ENCODE measurements at places on chromosomes 7 and 10.

- no peak for DNase-seq
Measured at GRCh38 chr7:2624293-2624886, 7.4 kb upstream of the TTYH3 start.

- no peak for DNase-seq
Measured at GRCh38 chr7:46454816-46455215, 533.7 kb upstream of the IGFBP3 start.

DNA sequence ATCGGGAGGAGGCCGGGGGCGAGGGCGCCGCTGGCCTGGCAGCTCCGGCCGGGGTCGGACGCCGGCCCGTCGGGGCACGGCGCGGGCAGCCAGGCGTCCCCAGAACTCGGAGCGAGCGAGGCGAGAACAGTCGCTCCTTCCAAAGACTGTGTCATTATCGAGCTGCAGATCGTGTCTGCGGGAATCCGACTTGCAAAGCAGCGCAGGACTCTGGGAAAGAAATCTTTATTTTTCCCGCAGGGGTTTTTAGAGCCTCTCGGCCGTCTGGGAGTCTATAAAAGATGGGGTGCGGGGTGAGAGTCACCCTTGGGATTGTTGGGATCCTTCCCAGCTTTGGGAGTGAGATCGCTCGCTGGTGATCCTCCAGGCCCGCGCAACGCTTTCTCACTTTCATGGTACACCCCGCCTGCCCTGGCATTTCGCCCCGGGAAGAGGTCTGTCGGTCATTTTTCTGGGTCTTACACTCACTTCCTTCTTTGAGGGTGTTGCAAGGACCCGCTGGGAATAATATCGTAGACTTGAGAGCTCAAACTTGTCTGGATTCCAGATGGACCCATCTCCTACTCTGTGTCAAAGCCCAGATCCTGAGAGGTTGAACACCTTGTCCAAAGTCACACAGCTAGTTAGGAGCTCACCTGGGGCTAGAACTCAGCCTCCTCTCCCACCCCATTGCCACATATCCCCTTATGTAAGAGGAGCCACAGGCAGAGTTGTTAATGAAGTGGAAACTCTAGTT lies 1.0 kb downstream of the UBTD1 start:
- no peak for DNase-seq

GRCh38 chr10:123585477-123586445 lies 80.4 kb upstream of the GPR26 start:
- no peak for DNase-seq

GRCh38 chr10:67308912-67309311 lies 383.1 kb downstream of the LRRTM3 start:
- DNase-seq: no peak

DNA sequence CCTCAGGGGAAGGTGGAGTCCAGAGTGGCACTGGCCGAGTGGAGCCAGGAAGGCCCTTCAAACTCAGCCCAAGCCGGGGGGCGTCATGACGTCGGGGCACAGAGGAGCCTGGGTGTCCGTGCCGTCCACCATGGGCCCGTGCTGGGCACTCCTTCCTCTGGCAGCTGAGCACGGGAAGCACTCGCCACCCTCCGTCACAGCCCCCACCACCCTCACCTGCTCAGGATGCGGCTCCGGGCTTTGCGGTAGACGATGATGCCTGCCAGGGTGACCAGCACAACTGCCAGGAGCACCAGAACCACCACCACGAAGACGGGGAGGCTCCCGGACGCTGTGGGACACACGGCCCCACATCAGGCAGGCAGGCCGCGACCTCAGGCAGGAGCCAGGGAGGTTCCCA lies 8.1 kb downstream of the ADAM8 start:
- no peak for DNase-seq

DNA sequence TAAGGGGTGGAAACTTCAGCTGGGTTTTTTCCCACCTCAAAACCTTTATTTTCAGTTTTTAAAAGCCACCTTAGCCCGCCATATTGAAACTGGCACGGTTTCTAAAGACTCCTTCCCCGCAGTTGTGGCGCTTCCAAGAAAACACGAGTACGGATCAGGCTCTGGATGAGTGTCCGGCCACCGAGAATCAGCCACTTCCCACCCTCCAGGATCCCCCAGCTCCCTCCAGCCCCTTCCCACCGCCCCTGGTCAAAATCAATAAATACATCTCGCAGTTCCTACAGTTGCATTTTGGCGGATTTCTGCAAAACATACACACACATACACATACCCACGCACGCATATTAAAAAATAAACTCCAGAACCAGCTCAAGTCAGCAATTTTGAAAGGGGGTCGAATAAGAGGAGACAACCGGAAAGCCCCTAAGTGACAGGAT lies 1.1 kb downstream of the SFMBT2 start:
- DNase-seq: no peak

GRCh38 chr7:134643131-134643530 lies 3.5 kb upstream of the BPGM start:
- no peak for DNase-seq

- DNase-seq: no peak
Measured at GRCh38 chr10:43076876-43077420, at the start of gene RET. Gene RET, plus strand, starts transcription at chr10:43077069. Its CDS starts 190 bp downstream, at chr10:43077259.

DNA sequence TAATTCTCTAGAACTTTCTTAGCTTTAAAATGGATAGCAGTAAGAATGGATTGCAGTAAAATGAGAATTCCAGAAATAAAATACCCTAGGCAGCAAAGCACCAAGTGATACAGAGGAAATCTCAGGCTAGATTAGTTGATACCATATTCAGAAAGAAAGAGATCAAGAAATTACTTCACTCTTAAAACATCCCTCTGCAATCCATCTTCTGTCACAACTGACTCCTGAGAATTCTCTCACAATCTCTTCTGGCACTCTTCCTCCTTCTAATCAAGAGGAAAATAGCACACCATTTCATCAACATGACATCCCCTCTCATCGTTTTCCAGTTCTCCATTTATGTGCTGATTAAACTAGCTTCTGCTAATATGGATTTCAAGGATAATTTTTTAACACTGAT lies 42.2 kb upstream of the LAMB1 start:
- no peak for DNase-seq

DNA sequence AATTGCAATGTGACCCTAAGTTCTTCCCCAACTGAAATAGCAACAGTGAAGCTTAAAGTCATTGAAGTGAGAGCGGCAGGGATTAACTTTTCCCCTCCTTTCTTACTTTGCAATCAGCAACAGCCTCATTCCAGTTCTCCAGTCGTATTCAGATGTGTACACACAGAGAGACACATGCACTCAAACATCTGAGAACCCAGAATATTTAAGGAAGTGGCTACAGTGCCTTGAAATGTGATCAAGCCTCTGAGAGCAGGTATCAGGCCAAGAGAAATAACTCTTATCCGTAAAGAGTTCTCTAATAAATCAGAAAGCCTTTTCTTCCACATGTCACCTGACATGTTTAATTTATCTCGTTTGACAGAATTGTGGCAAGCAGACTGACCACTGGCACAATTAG lies 388.9 kb upstream of the NPVF start:
- DNase-seq: no peak

GRCh38 chr10:551373-552252 lies 137.9 kb downstream of the DIP2C start:
- no peak for DNase-seq

DNA sequence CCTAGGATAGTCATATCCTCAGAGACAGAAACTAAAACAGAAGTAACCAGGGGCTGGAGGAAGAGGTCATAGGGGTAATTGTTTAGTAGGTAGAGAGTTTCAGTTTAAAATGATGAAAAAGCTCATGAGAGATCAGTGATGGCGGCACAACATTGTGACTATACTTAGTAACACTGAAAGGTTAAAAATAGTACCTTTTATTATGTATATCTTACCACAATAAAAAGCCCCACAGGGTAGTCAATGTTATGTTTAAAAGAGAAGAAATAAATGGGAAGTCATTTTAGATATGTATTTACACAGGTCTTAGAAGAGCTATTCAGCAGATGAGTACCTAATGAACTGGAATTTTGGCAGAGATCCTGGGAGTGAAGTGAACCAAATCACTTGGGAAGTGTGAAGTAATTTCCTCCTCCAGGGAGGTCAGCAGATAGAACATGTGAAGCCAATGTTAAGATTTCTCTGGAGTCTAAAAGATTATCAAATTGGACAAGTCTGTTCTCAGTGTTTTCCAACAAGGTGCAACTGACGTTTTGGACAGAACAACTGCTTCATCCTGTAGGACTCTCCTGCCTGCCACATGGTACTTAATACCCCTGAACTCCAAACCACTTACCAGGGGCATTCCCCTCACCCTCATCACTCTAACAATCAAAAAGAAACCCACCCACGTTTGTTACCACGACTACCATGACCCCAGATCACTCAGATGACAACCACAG lies 6.4 kb downstream of the CDCA7L start:
- DNase-seq: no peak

DNA sequence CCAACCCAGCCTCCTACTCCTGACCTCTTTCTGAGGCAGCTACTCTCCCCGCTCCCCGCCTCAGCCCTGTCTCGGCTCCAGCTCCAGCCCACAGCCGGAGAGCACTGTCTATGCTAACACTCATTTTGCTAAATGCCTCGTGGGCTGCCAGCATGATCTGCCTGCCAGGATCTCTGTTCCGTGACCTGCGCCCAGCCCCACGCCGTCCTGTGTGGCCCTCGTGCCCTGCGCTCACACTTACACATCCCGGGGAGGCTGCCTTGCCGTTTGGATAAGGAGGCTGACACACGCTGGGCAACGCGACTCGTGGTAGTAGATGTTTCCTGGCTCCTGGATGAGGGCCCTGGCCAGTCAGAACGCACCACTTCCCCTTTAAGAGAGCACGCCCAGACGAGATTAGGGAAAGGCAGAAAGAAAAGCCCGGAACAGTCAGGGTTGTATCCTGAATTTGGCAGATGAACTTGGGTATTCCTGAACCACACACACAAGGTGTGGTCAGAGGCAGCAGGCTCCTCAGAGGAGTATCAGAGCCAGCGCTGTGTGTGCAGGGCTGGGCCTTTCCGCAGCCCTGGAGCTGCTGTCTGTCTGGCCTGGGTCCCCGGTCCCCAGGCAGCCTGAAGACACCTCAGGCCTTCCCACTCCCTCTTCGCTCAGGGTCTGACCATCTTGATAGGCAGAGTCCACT lies 97.7 kb upstream of the EFCAB10 start:
- DNase-seq: no peak

DNA sequence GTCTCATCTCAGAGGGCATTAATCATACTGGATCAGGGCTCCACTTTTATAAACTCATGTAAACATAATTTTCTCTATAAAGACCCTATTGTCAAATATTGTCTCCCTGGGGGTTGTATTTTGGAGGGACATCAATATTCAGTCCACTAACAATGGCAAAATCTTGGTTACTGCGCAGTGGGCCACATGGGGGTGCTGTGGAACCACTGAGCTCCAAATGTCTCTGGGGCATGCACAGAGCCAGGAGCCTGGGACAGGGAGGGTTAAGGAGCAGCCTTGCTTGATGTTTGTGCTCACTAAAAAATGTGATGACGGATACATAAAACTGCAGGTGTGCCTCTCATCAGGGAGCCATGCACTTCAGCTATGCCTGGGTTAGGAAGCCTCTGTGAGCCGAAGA lies 62.1 kb upstream of the PRSS58 start:
- no peak for DNase-seq

- no peak for DNase-seq
Measured at GRCh38 chr7:46572691-46573090, 651.6 kb upstream of the IGFBP3 start.

DNA sequence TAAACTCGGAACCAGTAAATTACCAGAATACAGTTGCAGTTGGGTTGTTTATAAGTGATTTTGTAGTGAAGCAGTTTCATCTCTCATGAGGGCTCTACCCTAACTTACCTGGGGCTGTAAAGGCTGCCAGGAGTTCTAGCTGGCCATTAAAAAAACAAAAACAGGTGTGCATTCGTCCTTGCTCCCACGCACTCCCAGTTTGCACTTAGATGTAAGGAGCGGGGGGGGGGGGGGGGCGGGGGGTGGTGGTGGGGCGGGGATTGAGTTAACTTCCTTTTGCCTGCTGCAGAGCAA lies 2.3 kb upstream of the PFKFB3 start:
- no peak for DNase-seq

GRCh38 chr10:78706726-78707540 lies 361.8 kb upstream of the ZMIZ1 start:
- no peak for DNase-seq

GRCh38 chr10:24255115-24255880 lies 46.4 kb downstream of the KIAA1217 start:
- DNase-seq: no peak

DNA sequence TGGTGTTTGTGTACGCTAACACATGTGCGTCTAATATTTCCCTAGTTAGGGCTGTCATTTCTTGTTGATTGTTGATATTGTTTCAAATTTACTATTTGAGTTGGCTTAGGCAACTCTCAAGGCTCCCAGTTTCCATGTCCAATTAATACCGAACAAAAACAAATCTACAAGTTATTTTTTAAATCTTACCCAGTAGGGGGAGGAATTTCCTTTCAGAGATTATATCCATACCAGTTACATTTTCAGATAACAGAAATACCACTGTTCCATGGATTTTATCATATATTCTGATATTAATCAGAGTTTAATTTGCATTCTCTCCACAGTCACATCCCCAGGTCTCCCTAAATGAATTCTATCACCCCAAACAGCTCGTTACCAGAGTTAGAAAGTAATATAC lies 7.2 kb upstream of the AKR1B10 start:
- DNase-seq: no peak

GRCh38 chr7:28211006-28211405 lies 30.4 kb upstream of the JAZF1 start:
- DNase-seq: no peak

DNA sequence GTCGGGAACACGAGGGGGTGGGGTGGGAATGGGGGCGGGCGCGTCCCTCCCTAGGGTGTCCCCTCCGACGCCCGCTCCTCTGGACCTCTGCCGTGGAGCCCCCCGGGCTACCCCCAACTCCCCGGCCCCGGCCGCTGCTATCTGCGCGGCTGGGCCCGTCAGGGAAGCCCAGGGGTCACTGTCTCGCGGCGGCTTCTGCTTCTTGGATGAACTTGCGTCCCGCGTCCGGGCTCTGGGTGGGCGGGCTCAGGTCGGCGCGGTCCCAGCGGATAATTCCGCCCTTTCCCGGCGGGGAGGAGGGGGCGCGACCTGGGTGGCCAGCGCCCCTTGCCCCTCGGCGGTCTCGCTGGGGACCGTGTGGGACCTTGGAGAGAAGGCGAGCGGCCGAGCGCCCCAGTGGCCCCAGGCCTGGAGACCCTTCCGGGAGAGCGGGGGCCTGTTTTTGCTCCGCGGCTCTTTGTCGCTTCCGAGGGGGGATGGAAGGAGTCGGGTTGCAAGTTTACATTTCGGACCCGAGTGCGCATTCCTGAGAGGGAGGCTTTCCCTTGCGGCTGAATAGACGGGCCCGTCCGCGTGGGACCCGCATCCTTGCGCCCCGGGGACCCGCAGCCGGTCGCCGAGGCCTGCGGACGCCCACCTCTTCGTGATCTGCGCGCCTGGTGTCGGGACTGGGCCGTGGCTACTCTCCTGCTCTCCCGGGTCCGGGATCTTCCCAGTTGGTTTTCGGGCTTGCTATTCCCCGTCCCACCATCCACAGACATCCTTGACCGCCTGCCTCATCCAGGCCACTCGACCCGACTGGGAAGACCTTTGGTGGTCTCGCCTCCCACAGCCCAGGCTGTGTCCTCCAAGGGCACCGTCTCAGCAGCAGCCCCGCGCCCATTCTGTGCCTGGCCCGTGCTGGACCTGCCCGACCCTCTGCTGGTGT lies 812 bp downstream of the DOCK1 start:
- DNase-seq: peak; percentile 62
